Stimulated activated CD4-positive, alpha-beta T cell treated with anti-CD3 and anti-CD28 coated beads, Interleukin-4, amount 100 ng/mL, for 24 hours (primary cell): ENCODE measurements at places on chromosomes 12 and 14.

DNA sequence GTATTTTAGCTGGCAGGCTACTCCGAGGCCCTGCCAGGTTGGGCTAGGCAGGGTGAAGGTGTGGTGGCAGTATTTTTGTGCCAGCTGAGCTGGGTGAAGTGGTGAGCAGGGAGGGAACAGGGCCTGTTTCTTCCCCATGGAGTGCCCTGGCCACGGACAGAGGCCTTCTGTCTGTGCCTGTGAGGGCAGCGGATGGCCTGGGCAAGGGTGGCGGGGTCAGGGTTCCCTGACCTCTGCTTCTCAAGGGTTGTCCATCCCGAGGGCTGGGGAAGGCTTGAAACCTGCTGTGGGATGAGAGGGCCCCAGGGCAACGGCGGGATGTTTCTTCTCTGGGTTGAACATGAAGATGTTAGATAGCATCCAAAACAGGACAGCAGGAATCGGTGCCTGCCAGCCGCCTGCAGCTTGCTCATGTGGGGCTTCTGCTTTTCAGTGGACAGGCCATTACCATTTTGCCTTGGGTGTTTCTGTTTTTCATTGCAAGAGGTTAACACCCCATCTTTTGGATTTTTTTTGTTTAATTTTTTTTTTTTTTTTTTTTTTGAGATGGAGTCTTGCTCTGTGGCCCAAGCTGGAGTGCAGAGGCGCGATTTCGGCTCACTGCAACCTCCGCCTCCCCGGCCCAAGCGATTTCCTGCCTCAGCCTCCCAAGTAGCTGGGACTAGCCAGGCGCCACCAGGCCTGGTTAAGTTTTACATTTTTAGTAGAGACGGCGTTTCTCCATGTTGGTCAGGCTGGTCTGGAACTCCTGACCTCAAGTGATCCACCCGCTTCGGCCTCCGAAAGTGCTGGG lies 3.3 kb downstream of the MTA1 start:
- no peak for DNase-seq

GRCh38 chr12:50090391-50090790 lies 5.2 kb downstream of the SMARCD1 start:
- no peak for DNase-seq

DNA sequence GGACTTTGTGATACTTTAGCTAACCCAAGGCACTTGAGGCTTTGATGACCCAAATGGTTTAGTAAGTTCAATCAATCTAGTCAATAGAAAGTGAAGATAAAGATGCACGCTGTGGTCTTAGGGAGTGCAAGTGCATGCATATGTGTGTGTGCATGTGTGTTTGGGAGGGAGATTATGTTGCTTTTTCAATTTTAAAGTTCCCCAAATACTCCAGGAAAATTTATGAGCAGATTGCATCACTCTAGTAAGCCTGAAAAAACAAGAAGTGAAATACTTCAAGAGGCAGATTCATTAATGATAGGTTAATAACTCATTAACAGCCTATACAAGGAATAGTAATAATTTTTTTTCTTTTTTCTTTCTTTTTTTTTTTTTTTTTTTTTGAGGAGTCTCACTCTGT lies 12.4 kb upstream of the SIX1 start:
- DNase-seq = no peak

- DNase-seq = no peak
These were observed 177.4 kb downstream of the PRKCH start for GRCh38 chr14:61498811-61499210.

DNA sequence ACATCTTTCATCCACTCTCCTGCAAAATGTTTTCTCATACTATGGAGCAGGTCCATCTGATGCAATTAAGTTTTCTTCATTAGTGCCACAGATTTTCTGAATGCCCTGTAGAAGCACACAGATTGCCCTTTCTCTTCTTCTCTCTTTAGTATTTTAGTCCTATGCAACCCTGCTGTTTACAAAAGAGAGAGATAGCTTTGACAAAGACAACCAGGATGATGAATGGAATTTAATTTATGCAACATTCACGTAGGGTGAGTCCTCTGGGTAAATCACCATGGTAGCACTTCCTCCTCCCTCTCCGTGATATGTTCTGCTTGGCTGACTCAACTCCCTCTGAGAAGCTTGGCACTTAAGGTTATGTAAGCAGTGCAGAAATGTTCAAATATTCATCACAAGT lies 400.9 kb upstream of the PDE3A start:
- no peak for DNase-seq

- DNase-seq = no peak
These were observed 36.4 kb upstream of the AEBP2 start for GRCh38 chr12:19402743-19403431.

- DNase-seq = no peak
These were observed 203.8 kb downstream of the CALM1 start for GRCh38 chr14:90600619-90601018.

DNA sequence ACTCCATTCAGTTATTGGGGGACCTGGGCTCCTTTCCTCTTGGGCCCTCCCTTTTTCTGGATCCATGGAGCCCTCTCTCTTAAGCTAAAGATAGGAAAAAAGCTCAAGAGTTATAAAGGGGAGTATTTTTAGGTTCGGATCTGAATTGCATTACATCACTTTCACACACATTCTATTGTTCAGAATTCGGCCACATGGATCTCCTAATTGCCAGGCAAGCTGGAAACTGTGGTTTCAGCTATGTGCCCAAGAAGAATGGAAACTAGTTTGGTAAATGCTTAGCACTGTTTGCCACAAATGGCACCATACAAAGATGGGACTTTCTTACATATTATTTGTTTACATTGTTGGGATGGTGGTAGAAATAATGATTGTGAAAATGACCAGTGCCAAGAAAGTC lies 145.6 kb downstream of the LRIG3 start:
- DNase-seq = no peak

DNA sequence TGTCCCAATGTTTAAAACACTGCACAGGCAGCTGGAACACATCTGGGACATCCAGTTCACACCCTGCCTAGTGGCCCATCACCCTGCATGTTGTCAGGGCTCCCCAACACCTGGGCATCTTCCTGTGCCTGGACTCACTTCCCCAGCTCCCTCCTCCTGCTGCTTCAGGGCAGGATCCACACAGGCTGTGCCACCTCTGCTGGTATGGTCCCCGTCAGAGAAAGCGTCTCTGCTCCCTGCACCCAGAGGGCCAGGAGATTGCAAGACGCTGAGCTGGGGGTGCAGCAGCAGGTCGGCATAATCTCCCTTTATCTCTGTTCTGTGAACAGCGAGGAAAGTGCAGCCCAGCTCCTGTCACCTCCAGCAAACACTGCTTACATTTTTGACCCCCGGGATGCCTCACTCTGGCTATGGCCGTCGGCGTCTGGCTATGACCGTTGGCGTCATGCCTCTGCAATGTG lies 124.3 kb downstream of the ADGRD1 start:
- DNase-seq = no peak

DNA sequence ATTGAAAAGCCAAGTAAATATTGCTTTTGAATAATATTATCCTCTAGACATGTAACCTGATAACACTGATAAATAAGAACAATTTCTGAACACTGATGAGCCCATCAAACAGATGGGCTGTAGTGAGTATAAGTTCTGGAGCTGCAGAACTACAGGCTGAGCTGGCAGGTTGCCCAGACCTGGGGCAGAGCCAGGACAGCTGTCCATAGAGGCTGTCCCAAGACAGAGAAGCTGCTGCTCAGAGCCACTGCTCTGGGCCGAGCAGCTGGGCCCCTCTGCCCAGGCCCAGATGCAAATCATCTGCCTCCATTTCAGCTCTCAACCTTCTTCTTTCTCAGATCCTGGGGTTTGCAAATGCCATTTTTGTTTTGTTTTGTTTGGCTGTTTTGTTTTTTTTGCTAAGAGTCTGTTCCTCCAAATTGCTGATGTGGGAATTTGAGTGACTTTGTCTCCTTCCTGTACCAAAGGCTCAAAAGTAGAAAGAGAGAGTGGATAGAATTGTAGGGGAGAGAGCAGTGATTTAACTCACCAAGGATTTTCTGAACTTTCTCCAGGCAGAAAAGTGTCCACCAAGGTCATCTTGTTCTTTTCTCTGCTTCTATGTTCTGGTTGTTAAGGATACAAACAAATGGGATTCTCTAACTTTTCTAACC lies 4.0 kb upstream of the TESPA1 start:
- no peak for DNase-seq

DNA sequence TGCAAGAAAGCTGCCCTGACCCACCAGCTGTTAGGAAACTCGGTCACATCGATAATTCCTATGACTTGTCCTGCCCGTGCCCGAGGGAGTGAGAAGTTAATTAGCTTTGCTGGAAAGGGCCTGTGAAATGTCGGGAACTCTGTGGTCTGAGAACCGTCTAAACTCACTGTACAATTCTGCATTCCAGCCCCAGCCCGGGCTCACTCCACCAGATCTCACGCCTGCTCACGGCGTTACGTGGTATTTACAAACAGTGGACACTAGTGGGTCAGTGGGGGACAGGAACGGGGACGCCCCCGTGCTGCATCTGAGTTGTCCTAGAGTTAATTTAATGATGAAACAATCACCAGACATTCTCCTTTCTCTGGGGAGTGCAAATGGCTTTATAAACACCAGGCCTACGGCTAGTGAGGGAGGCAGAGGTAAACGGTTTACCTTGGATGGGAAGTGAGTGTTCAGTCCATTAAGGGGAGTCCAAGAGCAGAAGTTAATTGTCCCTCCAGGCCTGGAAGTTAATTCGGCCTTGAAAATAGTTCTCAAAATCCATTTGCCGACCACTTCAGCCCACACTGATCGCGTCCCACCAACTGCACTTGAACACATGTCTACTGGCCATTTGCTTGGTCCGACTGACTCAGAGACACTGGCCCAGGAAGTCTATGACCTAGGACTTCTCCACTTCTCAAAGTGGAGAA lies 93.5 kb upstream of the MED13L start:
- no peak for DNase-seq

DNA sequence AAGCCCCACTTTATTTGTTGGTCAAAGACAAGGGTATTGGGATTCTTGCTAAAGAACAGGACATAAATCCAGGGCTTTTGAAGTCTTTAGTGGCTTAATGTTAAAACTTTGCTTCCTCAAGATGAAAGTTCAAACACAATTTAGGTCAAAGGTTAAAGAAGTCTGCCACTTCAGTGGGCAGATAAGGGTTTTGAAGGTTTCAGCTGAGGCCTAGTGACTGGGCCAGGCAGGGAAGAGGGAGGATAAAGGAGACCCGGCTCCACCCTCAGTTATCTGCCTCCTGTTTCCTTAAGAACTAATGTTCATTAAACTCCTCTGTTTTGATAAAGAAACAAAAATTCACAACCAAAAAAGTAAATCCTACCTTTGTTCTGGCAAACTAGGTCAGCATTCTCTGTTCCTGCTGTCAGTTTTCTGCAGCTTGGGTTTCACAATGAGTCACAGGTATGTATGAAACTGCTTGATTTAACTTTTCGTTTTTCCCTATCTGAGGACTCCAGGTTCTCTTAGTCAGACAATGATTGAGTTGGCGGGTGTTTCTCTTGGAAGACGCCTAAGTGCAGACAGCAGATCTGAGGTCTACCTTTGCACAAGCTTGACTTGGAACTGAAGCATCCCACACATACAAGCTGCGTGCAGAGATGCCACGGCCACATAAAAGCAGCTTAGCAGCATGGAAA lies 208.3 kb downstream of the EXOC5 start:
- peak; percentile 66 for DNase-seq

GRCh38 chr12:107845980-107846659 lies 71.6 kb downstream of the ASCL4 start:
- DNase-seq = no peak

DNA sequence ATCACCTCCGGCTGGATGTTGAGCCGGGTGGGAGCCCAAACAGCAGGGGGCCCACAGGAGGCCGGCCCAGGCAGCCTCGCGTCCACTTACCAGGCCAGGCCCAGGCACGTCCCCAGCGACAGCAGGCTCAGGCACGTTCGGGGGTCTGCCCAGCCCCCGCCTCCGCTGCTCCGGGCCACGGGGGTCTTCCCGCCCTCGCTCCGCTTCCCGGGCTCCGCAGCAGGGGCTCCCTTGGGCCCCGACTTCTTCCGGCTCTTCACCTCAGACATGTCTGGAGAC lies 216 bp downstream of the IKBIP start:
- DNase-seq = no peak

DNA sequence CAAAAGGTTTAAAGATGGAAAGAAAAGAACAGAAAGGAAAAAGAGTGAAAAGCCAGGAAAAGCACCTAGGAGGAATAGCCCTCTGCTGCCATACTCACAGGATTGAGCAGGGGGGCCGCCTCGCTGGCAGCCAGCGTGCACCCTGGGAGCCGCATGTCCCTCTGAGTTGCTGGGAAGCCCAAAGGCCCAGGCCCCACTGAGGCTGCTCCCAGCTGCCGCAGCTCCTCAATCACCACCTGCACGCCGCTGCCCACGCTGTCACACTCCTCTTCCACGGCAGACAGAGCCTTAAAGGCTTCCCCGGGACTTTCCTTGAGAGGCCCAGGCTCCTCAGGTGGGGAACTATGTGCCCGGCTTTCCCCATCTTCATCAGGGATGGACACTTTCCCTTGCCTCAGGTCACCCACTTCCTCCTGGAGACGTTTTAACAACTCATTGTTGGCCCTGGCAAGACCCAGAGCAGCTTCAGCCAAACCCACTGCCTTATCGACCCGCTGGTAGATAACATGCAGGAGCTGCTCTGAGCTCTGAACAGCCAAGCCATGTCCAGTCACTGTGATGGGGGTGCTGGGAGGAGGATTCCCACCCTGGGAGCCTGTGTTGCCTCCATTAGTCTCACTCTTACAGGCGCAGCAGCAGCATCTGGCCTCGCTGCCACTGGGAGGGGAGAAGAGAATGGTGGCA lies 11.5 kb downstream of the C14orf93 start:
- DNase-seq = no peak

- DNase-seq = no peak
These were observed 4.7 kb upstream of the CISTR start for GRCh38 chr12:53756300-53757100.

DNA sequence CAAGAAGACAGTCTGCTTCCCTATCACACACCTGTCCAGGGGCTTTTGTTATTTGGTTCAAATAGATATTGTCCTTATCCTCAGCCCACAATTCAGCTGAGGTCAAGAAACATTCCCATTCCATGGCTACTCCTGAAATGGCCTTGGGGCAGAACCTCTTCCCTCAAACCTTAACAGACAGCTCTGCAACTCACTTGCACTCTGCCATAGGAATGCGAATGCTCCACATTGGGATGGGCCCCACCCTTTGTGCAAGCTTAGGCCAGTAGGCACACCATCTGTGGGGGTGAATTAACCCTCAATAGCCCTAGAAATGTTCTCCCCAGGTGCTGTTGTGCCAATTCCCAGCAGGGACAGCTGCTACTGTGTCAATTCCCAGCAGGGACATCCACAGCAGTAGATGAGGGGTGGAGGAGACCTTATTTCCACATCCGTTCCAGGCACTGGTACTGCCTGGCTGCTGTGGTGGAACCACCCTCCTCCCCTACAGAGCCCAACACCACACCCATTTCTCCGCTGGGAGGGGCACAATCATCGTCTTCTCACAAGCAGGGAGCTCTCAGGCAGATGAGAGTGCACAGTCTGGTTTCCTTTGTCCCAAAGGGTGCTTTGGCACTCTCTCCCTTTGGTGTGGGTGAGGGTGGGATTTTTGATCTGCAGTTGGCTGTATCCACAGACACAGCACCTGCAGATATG lies 42.3 kb upstream of the GLIPR1 start:
- no peak for DNase-seq

- DNase-seq = no peak
These were observed 33.2 kb downstream of the CKAP4 start for GRCh38 chr12:106214571-106214970.

GRCh38 chr12:79326222-79326621 lies 364.5 kb downstream of the PAWR start:
- DNase-seq = no peak

- no peak for DNase-seq
These were observed 10.2 kb downstream of the TNFAIP2 start for GRCh38 chr14:103133210-103134140.
